ENCODE measurements at places on chromosomes 7 and 10.

DNA sequence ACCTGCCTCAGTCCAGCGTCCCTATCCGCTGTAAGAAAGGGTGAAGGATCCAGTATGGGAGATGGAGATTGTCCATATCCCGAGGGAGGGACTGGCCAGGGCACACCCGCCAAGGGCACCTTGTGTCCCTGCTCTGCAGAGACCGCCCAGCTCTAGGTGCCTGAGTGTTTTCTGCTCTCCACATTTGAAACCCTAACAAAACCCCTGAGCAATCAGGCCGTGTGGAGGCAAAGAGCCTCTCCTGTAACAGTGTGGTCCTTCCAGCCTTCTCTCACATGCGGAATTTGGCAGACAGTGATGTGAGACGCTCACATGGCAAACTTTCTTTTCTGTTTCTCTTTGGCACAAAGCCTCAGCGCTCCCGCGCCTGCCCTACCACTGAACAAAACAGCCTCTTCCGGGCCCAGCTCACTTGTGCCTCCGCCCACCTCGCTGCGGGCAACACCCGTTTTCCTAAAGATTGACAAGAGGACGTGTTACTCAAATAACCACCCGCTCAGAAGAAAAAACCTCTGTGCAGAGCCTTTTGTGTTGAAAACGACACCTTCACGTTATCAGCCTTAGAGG lies 514.8 kb downstream of the DNAJB6 start:
- no peak for DNase-seq

GRCh38 chr7:115707258-115708012 lies 323.1 kb downstream of the TFEC start:
- no peak for DNase-seq

- DNase-seq, result no peak
These were observed 89.4 kb downstream of the NSUN6 start for GRCh38 chr10:18561861-18562551.

DNA sequence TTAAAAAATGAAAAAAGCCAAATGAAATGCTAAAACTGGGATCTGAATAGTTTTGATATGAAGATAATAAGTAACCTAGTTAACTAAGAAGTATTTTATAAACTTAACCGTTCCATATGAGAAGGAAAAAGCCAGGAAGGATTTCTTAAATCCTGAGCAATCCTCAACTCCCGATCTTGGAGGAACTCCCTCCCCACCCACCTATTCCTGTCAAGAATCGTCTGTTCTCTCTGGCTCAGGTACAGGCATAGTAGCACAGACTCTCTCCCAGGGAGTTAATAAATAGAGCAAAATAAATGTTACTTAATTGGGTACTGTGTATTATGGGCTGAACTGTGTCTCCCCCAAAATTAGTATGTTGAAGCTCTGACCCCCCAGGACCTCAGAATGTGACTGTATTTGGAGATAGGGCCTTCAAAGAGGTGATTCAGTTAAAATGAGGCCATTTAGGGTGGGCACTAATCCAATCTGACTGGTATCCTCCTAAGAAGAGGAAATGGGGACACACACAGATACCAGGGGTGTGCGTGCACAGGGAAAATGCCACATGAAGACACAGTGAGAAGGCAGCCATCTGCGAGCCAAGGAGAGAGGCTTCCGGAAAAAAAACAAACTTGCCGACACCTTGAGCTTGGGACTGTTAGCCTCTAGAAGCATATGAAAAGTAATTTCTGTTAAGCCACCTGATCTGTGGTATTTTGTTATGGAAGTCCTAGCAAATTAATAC lies 28.7 kb downstream of the PUS7 start:
- DNase-seq, result no peak

DNA sequence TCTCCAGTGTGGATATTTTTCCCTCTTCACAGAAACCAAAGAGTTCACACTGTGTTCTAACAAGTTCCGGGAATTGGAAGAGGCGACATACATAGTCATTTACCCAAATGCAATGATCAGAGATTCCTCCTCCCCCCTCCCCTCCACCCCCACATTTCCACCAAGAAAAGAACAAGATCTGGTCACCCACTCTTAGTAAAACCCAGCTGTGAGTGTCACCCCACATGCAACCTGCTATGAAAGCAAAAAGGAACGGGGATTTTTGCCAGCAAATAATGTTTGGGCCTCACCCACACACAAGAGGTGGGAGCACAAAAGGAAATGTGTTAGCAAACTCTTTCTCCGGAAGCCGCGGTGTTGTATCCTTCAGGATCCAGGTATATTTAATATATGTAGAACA lies 745.0 kb upstream of the AUTS2 start:
- no peak for DNase-seq

- no peak for DNase-seq
These were observed 27.1 kb downstream of the ABCB4 start for GRCh38 chr7:87448388-87448787.
